ENCODE measurements at places on chromosomes 13 and 19. TPM values are rescaled to one million over a fixed set of nuclear protein-coding genes. Genes with fewer than 3 reads are reported as not detected.

The DPF1 gene
- total RNA-seq = 3.2 TPM

The KCNN1 gene
- total RNA-seq = 0.24 TPM

The ZNF43 gene
- total RNA-seq = 10.8 TPM

The ANKRD24 gene
- total RNA-seq = 0.67 TPM

The CXCL17 gene
- total RNA-seq = not detected

The FPR1 gene
- total RNA-seq = under 0.01 TPM

- DNase-seq = no peak
These were observed 5.4 kb downstream of the CCDC61 start for GRCh38 chr19:46000491-46001246.

DNA sequence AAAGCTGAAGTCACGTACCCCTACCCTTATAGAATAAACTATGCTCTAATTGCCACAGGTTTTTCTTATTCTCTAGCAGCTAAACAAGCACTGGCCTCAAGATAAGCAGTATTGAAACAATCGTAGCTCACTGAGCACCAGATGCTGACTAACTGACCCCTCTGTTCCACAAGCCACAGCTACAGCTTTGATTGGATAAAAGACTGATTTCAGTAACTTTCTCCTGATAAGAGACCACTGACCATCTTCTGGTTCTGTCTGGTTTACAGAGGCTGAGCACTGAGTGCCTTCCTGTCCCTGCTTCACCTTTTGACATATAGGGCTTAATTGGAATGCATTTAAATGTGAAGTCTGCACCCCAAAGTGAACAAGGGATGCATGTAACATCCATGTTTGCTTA is 8.4 kb upstream of the RAP2A start:
- DNase-seq = no peak

GRCh38 chr13:25457566-25457965 is 85.8 kb downstream of the ATP8A2 start:
- no peak for DNase-seq

- no peak for DNase-seq
These were observed 187.9 kb downstream of the USP12 start for GRCh38 chr13:26983543-26984320.

GRCh38 chr13:46172531-46172991 is 9.4 kb downstream of the LCP1 start:
- no peak for DNase-seq

GRCh38 chr13:97283888-97284287 is 61.8 kb downstream of the MBNL2 start:
- DNase-seq = no peak
